ENCODE measurements at places on chromosomes 2 and 18.

DNA sequence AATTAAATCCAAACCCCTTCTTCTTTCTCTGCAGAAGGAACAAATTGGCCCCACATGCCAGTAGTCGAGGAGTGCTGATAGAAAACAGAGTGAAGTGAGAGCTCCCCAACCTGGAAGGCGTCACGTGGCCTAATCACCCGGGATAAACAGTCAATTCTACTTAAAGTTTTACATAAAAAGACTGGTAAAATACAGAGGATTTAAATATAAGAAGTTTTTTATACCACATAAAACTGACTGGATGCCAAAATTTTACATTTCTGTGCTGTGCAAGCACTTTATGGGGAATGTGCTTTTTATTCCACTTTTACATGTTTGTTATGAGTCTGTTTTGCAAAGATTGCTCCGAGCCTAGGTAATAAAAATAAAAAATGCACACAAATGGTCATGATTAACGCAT is 1586.8 kb upstream of the ACVR2A start:
- no peak for DNase-seq

DNA sequence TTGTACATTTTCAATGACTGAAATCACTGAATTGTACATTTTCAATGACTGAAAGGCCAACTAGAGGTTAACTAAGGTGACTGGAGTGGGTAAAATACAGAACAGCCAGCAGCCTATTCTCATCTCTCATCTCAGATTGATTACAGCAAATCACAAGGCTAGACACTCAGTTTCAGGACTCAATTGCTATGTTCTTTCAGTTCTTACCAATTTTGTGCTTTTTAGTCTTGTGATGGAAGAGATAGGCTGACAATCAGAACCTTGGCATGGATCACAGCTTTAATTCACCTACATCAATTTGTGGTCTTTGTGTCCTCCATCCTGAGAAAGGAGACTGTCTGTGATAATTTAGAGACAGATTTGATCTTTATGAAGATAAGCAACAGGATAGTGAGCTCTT is 124.7 kb downstream of the GULP1 start:
- no peak for DNase-seq

GRCh38 chr18:3214855-3215637 is 4.7 kb downstream of the MYOM1 start:
- no peak for DNase-seq

DNA sequence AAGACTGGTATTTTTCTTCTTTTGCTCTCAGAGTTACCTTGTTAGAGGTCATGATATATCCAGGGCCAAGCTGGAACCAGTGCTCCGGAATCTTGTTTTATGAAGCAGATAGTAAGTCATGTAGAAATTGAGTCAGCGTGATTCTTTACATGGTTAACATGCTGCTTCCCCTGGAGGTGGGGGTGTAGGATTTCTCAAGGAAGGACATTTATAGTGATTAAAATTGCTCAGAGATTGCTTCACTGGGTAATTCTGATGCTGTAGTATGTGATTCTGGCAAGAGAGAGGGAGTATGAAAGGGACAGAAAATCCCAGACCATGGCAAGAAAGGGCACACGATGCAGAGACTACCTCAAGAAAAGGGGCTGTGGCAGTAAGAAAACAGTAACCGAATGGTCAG is 8.0 kb upstream of the MYL1 start:
- DNase-seq, result no peak

DNA sequence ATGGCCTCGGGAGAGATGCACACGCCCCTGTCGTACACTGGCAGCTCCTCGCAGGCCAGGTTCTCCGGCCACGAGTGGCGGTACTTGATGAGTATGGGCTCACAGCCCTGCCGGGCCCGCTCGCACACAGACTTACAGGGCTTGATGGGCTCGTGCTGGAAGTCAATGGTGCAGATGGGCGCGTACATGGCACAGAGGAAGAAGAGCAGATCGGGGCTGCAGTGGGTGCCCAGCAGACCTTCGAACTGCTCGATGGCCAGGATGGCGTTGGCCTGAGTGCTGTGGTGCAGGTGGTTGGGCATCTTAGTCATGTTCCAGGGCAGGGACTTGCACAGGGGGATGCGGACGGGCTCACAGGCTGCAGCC is 359 bp downstream of the FRZB start:
- no peak for DNase-seq

GRCh38 chr2:63058144-63058920 is 7.7 kb downstream of the OTX1 start:
- no peak for DNase-seq

GRCh38 chr18:30544141-30544540 is 498.4 kb downstream of the DSC3 start:
- no peak for DNase-seq

DNA sequence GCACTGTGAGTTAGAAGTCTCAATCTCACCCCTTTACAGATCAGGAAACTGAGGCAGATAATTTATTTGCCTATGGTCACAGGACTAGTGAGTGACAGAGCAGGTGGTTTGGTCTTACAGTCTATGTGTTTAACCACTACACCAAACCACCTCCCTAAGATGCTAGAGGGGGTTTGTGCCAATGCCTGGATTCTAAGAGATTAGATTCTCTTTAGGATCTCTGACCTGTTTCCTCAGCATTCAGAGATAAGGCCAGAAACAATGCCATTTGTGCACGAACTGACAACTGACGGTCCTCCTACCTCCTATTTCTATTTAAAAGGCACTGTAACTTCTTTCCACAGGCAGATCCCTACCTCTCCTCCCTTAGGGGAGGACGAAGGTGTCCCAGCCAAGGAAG is 2.3 kb upstream of the SLC20A1 start:
- DNase-seq, result no peak

Measured in stimulated activated CD4-positive, alpha-beta T cell treated with anti-CD3 and anti-CD28 coated beads, Interleukin-1b, Interleukin-23, amount 100 ng/mL, for 4 hours (primary cell).